ENCODE measurements at places on chromosomes 4 and X.

- no peak for DNase-seq
Measured at GRCh38 chr4:15295421-15296162, 132.2 kb upstream of the C1QTNF7 start.

DNA sequence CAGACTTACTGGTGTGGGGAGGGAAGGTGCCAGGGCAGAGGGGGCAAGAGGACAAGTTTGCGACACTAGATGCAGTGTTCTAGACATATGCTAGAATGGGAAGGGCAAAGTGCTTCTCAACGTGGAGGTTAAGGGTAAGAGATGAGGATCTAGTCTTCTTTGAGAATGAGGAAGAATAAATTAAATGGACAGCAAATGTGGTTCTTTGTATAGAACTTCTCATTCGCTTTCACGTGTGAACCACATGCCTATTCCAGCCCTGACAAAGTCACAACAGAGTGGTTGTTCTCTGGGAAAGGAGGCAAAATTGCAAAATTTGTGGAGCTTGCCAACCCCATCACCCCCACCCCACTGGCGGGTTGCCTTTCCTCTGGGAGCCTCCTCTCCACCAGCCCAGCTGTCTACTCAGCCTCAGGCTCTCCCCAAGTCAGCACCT, 1.5 kb upstream of the ANXA5 start:
- DNase-seq: no peak

DNA sequence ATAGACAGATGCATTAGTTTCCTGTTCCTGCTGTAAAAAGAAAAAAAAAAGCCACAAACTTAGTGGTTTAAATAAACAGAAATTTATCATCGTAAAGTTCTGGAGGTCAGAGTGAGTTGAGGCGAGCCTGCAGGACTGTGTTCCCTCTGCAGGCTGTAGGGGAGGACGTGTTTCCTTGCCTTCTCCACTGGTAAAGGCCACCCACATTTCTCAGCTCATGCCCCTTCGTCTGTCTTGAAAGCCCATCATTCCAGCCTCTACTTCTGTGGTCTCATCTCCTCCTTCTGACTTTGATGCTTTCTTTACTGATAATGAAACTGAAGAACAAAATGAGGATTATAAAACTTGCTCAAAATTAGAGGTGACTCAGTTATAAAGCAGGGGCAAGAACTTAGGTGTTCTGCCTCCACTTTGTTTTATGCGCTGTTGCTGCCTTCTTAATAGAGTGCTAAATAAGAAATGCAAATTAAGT, 143.0 kb downstream of the STIM2 start:
- no peak for DNase-seq

DNA sequence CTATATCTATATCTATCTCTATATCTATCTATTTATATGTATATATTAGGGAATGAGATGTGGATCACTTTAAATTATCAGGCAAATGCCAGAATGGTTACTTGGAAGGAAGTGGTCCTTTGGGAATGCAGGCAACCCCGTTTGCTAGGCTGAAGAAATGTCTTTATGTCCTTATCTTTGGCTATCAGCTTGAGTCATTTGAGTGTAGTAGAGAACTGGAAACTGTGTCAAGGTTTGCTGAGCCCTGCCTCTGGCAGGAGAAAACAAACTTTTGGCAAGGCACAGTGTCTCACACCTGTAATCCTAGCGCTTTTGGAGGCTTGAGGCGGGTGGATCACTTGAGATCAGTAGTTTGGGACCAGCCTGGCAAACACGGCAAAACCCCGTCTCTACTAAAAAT, 167.3 kb downstream of the ACTRT1 start:
- DNase-seq: no peak

- no peak for DNase-seq
Measured at GRCh38 chrX:85111347-85111746, 107.7 kb downstream of the APOOL start.

DNA sequence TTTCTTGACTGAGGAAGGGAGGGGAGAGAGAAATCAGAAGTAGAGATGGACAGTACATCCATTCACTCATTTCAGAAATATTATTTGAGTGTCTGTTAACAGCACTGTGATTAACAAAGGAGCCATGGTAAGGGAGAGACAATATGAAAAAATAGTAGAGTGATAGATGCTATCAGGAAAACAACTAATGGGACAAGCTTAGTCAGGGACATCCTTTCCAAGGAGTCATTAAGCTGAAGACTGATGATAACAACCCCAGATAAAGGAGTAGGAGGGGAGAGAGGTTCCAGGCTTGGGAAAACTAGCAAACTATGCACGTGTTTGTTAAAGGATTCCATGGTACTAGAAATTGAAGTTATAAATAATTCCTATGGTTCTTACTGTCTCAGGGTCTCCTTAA, 122.2 kb downstream of the CBR4 start:
- DNase-seq: no peak

Data from stimulated activated CD4-positive, alpha-beta T cell treated with anti-CD3 and anti-CD28 coated beads, Interleukin-1b, Interleukin-23, amount 100 ng/mL, for 1 hour (primary cell).